HepG2 (cell line): ENCODE measurements at places on chromosomes 5 and 9. TPM values are rescaled to one million over a fixed set of nuclear protein-coding genes. Genes with fewer than 3 reads are reported as not detected.

SIMC1 gene
- total RNA-seq, result 6.8 and 7.7 TPM in 2 replicates

SLC22A5 gene
- total RNA-seq, result 4.0 and 7.1 TPM in 2 replicates

UGT3A2 gene
- total RNA-seq, result not detected in 2 replicates

EQTN gene
- not detected in 2 replicates for total RNA-seq

SAXO1 gene
- not detected in 2 replicates for total RNA-seq

LCP2 gene
- not detected in 2 replicates for total RNA-seq

IL3 gene
- total RNA-seq, result not detected in 2 replicates

PCDHGB5 gene
- 0.44 TPM in 1 of 2 replicates, not detected in the other for total RNA-seq

TMEM167A gene
- total RNA-seq, result 78.7 and 122 TPM in 2 replicates

RASGEF1C gene
- not detected in 2 replicates for total RNA-seq

NDUFAF2 gene
- 78.4 and 111 TPM in 2 replicates for total RNA-seq

TRMT10B gene
- total RNA-seq, result 3.1 and 3.3 TPM in 2 replicates

CDX1 gene
- not detected in 2 replicates for total RNA-seq

RETREG1 gene
- not detected in 2 replicates for total RNA-seq
